ENCODE measurements at places on chromosomes 13 and 19.

DNA sequence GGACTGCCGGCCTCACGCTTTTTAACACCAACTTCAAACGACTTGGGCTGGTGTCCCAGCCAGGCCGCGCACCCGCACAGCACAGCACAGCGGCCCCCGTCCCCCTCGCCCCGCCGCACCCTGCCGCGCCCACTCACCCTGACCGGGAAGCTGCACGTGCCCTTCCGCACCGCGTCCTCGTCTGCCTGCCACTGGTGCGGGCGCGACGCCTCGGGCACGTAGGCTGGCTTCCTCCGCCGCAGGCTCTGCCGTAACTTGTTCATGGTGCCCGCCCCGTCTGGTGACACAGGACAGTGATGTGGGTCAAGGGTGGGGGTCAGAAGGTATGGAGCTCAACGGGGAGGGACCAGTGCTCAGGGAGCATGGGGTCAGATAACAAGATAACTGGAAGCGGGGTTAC, 6.2 kb downstream of the NUMBL start:
- no peak for DNase-seq

DNA sequence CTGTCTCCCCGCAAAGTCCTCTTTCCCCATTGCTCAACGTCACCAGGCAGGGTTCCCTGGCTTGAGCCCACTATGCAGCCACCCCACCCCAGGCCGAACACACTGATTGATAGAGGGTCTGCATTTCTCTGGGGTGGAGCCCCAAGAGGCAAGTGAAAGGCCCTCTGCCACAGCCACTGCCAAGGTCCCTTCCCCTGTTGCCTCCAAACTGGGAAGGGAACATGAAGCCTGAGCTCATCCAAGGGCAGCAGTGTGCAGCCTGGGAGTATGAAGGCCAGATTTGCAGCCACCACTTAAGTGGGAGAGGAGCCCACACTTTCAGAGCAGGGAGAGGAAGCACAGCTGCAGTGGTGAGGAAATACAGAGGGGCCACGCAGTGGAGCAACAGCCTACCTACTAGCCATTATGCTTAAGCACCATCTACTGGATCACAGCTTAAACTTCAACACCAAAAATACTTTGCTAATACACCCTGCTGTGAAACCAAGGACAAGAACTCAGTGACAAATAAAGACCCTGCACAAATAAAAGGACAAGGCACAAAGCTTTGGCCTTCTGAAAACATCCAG, 48.6 kb downstream of the UBL3 start:
- no peak for DNase-seq

- no peak for DNase-seq
These were observed 10.2 kb upstream of the EID2 start for GRCh38 chr19:39550197-39550596.

- DNase-seq, result no peak
These were observed 27.4 kb downstream of the LRCH1 start for GRCh38 chr13:46580362-46580839.

GRCh38 chr13:35478271-35479037, 2.0 kb upstream of the MAB21L1 start:
- peak; percentile 55 for DNase-seq

- no peak for DNase-seq
These were observed 3.0 kb upstream of the AKAP8L start for GRCh38 chr19:15421721-15422260.

DNA sequence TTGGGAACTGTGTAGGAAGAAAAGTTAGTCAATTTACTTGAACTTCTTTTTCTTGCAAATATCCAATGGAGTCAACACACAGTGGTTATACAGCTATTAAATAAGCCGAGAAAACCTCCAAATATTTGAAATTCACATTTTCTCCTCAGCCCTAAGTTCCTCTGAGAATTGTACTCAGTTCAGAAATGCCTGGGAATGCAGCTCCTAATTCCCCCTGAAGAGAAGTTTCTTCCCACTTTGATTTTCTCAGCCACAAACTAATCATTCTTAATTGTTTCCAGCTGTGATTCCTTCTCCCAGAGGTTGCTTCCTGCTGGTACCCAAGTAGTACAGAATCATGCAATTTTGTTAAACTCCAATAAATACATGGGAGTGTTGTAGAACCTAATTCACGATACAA, 246.1 kb upstream of the MIR17HG start:
- DNase-seq, result no peak

DNA sequence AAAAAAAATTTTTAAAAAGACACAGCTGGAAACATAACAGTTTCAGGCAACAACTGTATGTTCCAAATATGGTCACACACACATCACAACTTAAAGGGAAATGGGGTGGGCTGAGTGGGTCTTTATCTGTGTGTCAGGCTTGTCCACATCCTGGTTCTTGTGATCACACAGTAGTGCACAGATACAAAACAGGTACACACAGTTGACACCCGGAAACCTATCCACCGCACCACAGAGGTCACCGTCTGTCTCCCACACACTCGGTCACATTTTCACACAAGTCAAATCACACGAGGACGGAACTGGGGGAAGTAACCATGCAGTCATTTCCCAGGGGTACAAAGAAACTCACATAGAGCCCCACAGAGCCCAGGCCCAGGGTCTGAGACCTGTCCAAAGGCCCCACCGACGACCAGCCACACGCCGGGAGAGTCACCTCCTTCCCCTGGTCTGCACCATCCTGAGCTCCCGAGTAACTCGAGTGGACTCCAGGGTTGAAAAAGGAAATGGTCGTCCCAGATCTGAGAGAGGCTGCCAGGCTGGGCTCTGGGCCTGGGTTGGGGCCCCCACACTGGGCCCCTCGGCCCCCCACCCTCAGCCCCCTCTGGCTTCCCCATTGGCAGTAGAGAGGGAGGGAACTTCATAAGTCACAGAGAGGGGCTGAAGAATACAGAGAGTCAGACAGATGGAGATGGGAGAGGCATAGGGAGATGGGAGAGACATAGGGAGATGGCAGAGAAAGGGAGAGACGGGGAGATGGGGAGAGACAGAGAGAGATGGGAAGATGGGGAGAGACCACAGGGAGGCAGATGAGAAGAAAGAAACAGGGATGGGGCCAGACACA, 1.3 kb upstream of the PPAN start:
- no peak for DNase-seq

GRCh38 chr13:28582892-28583240, 76.1 kb upstream of the POMP start:
- DNase-seq, result no peak

- DNase-seq, result peak; percentile 23
These were observed 808 bp downstream of the SLITRK5 start for GRCh38 chr13:87671753-87672605.

- peak; percentile 27 for DNase-seq
These were observed 3.5 kb downstream of the KCTD15 start for GRCh38 chr19:33800012-33800680.

DNA sequence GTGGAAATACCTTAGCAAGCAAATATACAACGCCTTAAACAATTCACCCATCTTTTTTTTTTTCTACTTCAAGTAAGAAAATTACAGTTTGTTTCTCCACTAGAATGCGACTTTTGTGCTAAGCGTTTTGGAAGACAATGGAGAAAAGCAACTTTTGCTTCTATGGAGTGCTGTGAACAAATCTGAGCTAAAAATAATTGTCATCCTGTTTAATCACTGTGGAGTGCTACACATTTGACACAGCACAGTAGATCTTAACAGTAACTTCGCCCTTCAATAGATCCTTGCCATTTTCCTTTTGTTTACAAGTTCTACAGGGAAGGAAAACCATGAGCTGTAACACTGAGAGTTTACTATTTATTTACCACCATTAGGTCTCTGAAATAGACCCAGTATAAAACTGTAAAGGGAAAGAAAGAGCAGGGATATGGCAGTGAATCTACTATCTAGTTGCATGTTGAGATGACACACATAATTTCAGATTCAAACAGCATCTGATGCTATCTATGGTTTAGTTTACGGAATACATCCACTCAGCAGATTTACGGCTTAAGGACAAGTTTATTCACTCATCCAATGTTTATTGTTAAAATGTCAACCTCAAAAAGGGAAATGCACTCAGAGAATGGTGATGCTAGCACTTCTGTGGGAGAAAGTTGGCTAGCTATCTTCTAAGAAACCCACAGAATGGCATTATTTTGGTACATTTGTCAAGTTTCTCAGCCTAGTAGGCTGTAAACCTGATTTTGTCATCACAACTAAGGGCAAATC, 175.3 kb downstream of the VWA8 start:
- no peak for DNase-seq

- DNase-seq, result no peak
These were observed 1653.0 kb upstream of the MIR17HG start for GRCh38 chr13:89694451-89694850.

GRCh38 chr19:13968999-13969398, 16.7 kb downstream of the DCAF15 start:
- no peak for DNase-seq

DNA sequence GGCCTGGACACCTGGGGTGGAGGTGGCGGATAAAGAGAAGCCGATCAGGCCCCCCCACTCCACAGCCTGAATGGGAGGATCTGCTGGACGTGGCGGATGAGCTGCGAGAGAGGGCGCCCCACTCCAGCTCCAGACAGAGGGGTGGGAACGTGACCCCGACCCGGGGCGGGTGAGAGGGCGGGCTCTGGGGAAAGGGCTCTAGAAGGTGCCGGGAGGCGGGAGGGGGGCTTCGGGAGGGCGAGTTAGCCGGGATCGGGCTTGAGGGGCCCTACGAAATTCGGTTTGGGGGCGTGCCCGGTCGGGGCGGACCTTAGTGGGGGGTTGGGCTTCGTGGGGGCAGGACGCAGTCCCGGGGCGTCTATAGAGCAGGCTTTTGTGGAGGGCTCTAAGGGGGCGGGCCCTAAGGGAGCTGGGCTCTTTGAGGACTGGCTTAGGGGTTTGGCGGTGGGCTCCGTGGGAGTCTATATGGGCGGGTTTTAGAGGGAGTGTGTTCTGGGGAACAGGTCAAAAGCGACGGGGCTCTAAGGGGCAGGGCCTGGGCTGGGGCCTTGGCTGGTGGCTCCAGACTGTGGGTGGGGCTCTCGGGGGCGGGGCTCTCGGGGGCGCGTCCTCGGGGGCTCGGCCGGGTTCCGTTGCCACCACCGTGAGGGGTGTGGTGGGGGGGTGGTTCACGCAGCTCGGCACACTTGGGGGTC, 4.1 kb upstream of the NANOS3 start:
- no peak for DNase-seq

DNA sequence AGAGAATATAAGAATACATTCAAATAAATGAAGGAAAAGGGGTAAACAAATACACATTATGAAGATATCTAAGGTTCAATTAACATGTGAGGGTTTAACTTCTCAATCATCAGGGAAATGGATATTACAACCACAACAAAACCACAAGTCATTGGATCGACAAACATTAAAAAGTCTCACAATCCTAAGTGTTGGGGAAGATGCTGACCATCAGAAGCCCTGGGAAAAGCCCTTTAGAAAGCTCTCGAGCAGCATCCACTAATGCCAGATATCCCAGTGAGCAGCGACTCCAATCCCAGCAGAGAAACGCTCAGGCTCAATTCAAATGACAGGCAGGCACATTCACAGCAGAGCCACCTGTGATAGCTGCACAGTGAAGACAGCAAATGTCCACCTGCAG, 3.1 kb downstream of the TPRX1 start:
- DNase-seq, result no peak

DNA sequence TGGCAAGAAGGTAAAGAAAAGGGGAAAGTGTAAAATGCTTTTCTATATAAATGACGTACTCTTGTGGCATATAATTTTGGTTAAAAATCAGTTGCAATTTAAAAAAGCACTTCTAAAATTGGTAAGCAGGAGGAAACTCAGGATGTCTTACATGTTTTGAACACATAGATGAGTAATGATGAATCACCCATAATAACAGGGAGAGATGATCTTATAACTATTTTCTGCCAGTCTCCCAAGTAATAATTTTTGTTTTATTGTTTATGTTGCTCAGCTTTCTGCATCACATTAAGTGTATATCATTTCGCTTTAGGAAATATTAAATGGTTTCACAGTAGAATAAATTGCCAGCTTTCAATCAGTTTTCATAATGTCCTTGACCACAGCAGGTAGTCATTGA, 1430.7 kb upstream of the PCDH20 start:
- DNase-seq, result no peak

GRCh38 chr13:23357349-23357748, 76.2 kb downstream of the SACS start:
- DNase-seq, result no peak

- DNase-seq, result no peak
These were observed 11.1 kb upstream of the EPHX3 start for GRCh38 chr19:15243236-15243957.

DNA sequence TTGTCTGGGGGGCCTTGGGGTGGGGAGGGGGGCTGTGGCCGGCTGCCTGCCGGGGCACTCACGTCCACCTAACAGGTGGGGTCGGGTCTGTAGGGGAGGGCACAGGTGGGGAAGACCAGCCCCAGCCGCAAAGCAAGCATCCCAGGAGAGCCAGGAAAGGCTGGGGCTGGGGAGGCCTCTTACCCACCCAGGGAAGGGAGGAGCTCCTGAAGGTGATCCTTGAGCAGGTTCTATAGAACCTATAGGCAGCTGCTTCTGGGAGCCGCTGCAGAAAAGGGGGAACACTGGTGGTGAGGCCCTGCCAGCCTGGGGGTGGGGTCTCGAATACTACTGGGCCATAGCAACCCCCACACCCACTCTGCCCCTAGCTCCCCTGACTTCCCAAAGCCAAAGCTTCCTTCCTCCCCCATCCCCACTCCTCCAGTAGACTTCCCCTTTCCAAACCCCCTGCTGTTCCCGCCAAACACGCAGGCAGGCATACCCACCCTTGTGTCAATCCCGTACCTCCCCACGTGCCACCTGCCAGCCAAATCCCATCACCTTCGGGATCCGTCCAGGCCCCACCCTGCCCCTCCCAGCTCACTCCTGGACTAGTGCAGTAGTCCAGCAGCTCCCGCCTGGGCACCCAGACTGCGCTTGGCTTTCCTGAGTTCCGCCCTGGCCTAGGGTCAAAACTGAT, 5.6 kb downstream of the KLF16 start:
- no peak for DNase-seq

DNA sequence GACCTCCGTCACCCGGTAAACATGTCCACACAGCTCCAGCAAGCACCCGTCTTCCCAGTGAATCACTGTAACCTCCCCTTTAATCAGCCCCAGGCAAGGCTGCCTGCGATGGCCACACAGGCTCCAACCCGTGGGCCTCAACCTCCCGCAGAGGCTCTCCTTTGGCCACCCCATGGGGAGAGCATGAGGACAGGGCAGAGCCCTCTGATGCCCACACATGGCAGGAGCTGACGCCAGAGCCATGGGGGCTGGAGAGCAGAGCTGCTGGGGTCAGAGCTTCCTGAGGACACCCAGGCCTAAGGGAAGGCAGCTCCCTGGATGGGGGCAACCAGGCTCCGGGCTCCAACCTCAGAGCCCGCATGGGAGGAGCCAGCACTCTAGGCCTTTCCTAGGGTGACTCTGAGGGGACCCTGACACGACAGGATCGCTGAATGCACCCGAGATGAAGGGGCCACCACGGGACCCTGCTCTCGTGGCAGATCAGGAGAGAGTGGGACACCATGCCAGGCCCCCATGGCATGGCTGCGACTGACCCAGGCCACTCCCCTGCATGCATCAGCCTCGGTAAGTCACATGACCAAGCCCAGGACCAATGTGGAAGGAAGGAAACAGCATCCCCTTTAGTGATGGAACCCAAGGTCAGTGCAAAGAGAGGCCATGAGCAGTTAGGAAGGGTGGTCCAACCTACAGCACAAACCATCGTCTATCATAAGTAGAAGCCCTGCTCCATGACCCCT, 9.0 kb upstream of the CEACAM5 start:
- DNase-seq, result no peak
